ENCODE measurements at places on chromosomes 1 and 21.

DNA sequence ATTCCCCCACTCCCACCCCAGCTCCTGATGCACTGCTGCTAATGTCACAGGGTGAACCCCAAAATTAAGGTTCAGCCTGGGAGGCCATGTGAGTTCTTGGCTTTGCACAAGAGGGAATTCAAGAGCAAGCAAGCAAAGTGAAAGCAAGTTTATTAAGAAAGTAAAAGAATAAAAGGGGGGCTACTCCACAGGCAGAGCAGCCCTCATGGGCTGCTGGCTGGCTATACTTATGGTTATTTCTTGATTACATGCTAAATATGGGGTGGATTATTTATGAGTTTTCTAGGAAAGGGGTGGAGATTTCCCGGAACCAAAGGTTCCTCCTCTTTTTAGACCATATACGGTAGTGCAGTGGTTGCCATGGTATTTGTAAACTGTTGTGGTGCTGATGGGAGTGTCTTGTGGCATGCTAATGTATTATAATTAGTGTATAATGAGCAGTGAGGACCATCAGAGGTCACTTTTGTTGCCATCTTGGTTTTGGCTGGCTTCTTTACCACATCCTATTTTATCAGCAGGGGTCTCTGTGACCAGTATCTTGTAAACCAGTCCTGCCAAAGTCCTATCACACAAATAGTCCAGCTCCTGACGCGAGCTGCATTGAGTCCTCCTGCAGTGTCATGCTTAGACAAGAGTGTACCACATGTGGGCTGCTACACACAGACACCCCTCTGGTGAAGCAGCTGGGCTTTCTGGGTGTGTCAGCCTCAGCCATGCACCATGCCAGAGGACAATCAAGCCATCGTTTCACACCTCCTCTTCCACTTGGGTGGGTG is 46.4 kb upstream of the CSF1 start:
- no peak for DNase-seq

DNA sequence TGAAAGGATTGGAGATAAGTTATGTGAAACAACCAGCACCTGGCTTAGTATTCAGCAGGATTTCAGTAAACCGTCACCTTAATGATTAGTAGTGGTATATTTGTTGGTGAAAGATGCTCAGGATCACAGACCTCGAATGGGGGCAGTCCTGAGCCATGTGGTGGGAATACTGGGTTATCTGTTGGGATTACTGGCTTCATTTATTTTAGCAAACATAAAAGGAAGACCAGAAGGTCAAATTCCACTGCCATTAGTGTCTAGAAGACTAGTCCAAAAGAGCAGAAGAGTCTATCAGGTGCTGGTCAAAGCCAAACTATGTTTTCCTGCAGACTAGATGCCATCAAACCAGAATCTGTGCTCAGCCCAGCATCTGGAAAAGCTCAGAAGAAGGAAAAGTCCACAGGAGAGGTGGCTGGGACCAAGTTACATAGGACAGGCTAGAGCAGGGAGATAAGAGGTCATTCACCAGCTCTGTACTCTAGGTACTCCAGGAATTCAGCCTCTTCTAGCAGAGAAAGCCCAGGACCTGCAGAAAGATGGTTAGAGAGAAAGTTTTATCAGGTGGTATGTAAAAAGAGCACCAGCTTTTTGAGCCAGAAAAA is 343.4 kb downstream of the PLPP3 start:
- DNase-seq = no peak

DNA sequence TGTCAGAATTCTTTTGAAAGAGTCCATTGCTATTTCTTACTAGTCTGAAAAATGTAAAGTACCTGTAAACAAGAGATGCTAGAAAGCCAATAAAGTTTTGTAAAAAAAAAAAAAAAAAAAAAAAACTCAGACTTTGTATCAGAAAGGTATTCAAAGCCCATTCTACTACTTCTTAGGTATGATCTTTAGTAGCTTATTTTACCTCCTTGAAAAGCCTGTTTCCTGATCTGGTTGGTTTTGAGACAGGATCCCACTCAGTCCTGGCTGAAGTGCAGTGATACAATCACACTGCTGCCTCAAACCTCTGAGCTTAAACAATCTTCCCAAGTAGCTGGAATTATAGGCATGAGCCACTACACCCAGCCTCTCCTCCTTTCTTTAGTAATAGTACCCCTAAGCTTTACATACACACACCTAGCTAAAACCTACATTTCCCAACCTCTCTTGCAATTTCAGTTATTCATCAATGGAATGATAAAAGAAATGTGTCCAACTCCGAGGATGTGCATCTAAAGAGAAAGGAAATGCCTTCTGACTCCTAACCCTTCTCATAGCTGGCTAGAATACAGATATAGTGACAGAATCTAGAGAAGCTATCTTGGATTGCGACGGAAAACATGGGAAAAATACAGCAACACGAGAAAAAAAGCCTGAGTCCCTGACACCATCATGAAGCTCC is 30.6 kb downstream of the EPS15 start:
- DNase-seq = no peak

GRCh38 chr1:62247391-62248168 is 52.9 kb downstream of the L1TD1 start:
- DNase-seq = no peak

GRCh38 chr1:152654110-152654509 is 9.1 kb upstream of the LCE2D start:
- peak; percentile 42 for DNase-seq

GRCh38 chr1:94942171-94943128 is 15.5 kb upstream of the CNN3 start:
- no peak for DNase-seq

- DNase-seq = no peak
These were observed 22.3 kb upstream of the C1orf105 start for GRCh38 chr1:172398193-172398592.

- DNase-seq = no peak
These were observed 15.2 kb upstream of the KDM4A start for GRCh38 chr1:43634721-43635120.

GRCh38 chr1:39919545-39919944 is 17.8 kb upstream of the MYCL start:
- DNase-seq = no peak

GRCh38 chr1:143651350-143651992 is 320.3 kb downstream of the FAM72C start:
- no peak for DNase-seq

DNA sequence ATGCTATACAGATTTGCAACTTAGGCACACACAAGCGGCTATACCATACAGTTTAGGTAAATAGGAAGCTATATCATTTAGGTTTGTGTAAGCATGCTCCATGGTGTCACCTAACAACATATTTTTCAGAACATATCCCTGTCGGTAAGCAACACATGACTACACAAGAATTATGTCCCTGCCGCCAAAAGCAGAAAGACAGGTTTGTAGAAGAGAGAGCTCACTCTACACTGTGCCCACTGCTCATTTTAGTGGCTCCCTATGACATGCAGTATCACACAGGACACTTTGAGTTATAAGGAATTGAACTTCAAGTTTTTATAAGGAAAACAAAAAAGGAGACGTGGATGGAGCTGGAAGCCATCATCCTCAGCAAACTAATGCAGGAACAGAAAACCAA is 132.5 kb upstream of the KAZN start:
- DNase-seq = no peak

- no peak for DNase-seq
These were observed 20.6 kb upstream of the PGD start for GRCh38 chr1:10378081-10378841.

DNA sequence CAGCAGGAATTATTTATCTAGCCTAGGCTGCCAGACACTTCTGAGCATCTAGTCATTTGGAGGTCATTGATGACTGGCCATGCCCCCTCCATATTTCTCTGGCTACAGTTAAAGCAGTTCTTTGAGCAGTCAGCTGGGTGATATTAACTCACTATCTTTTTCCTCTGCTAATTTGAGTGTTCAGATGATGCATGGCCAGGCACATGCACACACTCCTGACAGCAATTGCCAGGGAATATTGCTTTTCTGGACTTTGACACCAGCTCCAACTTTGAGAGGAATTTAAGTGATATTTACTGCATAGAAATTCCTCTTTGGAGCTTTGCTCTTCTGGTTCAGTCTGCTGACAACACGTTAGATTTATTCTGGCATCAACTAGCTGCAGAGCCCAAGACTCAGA is 52.6 kb downstream of the CD247 start:
- DNase-seq = no peak

- no peak for DNase-seq
These were observed 241.9 kb downstream of the DNM3 start for GRCh38 chr1:172083191-172083590.

- no peak for DNase-seq
These were observed 60.8 kb upstream of the IVNS1ABP start for GRCh38 chr1:185377831-185378230.

DNA sequence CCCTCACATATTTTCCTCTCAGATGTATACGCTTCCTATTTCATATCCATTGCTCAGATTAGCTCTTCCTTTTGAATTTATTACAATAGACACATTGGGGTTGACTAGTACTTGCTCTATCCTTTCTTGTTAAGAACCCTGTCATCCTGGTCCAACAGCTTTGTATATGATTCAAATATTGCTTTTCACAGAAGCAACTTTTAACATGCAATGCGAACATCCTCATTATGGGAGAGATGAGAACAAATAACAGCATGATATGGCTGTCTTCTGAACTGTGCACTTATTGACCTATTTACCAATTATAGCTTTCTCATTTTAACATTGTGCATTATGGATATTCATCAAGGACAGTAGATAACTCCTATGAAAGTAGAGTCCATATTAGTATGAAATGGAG is 510.8 kb downstream of the PTPRC start:
- no peak for DNase-seq

DNA sequence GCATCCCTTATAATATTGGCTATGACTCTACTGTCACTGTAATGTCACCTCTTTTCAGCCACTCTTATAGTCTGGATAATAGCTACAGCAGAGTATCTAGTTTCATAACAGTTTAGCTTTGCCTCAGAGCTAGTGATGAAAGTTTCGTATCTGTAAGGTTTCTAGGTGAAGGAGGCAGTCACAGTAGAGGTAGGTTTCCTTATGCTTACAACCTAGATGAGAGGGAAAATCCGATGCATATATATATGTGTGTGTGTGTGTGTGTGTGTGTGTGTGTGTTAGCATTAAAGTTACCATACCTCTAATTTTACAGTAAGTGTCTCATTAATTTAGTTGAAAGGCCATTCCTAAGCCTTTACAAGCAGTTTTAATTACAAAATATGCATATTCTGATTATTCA is 2.2 kb upstream of the TOR1AIP2 start:
- no peak for DNase-seq

- DNase-seq = peak; percentile 23
These were observed 359 bp downstream of the LRRC3 start for GRCh38 chr21:44455524-44456213.

- no peak for DNase-seq
These were observed 4.3 kb downstream of the ERRFI1 start for GRCh38 chr1:8021676-8022266.

- no peak for DNase-seq
These were observed 663 bp downstream of the CAMTA1 start for GRCh38 chr1:6785728-6786505.

DNA sequence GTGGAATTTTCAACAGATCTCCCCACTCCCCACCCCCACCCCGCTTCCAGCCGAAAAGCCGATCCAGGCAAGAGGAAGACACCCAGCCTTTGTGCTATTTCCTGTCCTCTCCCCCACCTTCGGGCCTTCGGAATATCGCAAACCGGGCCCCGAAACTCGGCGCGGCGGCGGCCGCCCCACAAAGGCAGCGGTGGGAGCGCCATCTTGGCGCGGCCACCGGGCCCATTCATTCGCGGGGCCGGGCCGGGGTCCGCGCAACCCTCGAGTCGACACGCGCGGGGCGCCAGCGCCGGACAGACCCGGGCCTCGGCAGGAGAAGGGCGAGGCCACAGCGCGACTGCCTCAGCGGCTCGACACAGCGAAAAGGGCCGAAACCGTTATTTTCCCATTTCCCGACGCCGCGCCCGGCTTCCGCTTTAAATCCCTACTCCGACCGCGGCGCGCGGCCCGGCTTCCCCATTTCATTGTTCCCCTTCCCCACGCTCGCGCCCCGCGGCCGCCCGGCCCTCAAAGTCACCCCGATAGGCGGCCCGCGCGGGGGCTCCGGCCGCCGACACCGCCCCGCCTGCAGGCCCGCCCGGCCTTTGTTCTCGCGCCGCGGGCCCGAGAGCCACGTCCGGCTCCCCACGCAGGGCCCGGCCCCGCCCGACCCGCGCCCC is 911 bp downstream of the GNB1 start:
- no peak for DNase-seq

- no peak for DNase-seq
These were observed 223.8 kb downstream of the KCNH1 start for GRCh38 chr1:210910020-210910575.

DNA sequence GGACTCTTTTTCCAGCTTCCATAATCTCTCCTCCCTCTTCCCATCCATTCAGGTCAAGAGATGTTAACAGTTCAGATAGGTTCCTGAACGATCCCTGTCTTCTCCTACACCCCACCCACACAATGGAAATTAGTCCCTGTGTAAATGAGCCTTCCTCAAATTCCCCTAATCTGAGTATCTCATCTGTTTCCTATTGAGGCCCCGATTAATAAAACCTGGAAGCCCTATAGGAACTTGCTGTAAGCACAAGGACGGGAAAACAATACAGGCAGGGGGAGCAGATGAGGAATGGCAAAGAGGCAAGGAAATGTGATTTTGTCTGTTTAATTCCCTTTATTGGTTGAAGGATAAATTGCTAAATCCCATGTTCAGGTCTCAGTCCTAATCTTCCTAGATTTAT is 7.1 kb upstream of the GPX7 start:
- no peak for DNase-seq

DNA sequence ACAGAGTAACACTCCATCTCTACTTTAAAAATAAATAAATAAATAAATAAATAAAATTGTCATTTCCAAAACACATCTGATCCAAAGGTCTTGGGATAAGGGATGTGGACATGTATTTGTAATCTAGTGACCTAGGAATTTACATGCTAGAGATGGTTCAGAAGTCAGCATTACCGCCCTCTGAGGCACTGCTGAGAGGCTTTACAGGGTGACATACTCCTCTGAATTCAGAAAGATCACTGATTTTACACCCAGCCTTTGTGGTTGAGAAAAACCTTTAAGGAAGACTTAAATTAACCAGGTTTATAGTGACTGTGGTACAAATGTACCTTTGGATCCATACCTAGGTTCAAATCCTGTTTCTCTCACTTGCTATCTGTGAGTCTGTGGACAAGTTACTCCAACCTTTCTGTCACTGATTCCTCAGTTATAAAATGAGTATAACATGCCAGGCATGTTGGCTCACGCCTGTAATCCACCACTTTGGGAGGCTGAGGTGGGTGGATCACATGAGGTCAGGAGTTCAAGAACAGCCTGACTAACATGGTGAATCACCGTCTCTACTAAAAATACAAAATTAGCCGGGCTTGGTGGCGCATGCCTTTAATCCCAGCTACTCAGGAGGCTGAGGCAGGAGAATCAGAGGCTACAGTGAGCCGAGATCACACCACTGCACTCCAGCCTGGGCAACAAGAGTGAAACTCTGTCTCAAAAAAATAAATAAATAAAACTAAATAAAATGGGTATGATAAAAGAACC is 20.1 kb downstream of the OSBPL9 start:
- DNase-seq = no peak

- DNase-seq = no peak
These were observed 32.0 kb downstream of the PLXNA2 start for GRCh38 chr1:208211921-208212843.

GRCh38 chr21:45507888-45508508 is 34.2 kb downstream of the SLC19A1 start:
- DNase-seq = no peak

- no peak for DNase-seq
These were observed 359.0 kb downstream of the HHAT start for GRCh38 chr1:210687582-210688279.
